Left ventricle myocardium inferior (tissue), 1 donor: ENCODE measurements at places on chromosomes 3 and 15. TPM values are rescaled to one million over a fixed set of nuclear protein-coding genes. Genes with fewer than 3 reads are reported as not detected.

GABRR3 gene
- not detected for total RNA-seq

- no peak for DNase-seq
Observed at GRCh38 chr3:5190147-5190791, 2.8 kb downstream of the EDEM1 start.

- no peak for DNase-seq
Observed at GRCh38 chr15:36778531-36778930, 199.1 kb downstream of the CDIN1 start.

GRCh38 chr15:49877873-49878521 lies 241.0 kb downstream of the ATP8B4 start:
- DNase-seq = no peak

CEP19 gene
- total RNA-seq = 1.5 TPM

GRCh38 chr15:88776646-88777045 lies 26.6 kb upstream of the ACAN start:
- no peak for DNase-seq

PTPN23 gene
- total RNA-seq = 20.0 TPM
